ENCODE measurements at places on chromosomes 6 and 20. TPM values are rescaled to one million over a fixed set of nuclear protein-coding genes. Genes with fewer than 3 reads are reported as not detected.

- DNase-seq: no peak
Measured at GRCh38 chr20:60270341-60270740, 312.1 kb downstream of the CDH26 start.

Gene ANKEF1
- 1.7 TPM for polyA plus RNA-seq

Gene GDAP1L1
- polyA plus RNA-seq: 0.25 TPM

Gene KCNK16
- polyA plus RNA-seq: 0.37 TPM

DNA sequence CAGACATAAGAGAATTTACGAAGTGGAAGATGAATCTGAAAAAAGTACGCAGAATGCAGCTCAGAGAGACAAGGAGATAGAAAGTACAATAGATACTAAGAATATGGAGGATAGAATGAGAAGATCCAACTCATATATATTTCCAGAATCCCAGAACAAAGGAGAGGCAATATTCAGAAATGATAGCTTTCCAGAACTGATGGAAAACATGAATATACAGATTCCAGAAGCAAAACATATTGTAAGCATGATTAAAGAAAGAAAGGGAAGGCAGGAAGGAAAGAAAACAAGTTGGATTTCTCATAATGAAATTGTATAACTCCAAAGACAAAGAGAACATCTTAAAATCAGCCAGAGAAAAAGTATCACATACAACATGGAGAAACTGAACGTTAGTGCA lies 22.9 kb downstream of the GFRA4 start:
- no peak for DNase-seq

Gene PTGIS
- 6.9 TPM for polyA plus RNA-seq

Gene CLPSL2
- not detected for polyA plus RNA-seq

- DNase-seq: no peak
Measured at GRCh38 chr6:125406741-125407140, 105.0 kb upstream of the HDDC2 start.

DNA sequence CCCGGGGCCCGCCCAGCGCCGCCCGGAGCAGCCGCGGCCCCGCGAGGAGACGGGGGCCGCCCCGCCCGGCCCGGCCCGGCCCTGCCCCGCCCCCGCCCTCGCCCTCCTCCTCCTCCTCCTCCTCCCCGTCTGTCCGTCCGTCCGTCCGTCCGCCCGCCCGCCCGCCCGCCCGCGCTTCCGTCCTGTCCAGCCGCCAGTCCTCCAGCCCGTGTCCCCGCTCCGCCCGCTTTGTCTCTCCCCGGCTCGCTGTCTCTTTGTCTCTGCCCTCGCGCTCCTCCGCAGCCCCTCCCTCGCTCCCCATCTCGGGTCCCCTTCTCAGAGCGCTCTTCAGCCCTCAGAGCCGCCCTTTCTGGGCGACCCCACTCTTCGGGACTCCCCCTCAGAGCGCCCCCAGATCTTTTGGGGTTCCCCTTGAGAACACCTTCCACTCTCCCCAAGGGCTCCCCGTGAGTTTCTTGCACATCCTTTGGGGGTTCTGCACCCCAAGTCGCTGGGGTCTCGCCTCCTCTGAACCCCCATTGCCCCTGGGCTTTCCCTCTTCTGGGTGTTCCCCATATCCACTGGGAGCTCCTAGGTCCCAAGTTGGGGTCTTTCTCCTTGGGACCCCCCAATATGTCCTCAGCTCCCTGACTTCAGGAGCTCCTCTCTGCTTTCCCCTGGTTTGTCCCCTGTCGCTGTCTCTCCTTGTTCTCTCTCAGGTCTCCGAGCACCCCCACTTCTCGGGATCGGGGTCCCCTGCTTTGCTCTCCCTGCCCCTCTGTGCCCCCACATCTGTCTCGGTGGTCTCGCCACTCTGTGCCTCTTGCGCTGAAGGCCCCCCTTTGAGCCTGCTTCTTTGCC lies 79.5 kb upstream of the MYL9 start:
- peak; percentile 43 for DNase-seq

GRCh38 chr6:137495703-137496336 lies 1.6 kb upstream of the OLIG3 start:
- no peak for DNase-seq

DNA sequence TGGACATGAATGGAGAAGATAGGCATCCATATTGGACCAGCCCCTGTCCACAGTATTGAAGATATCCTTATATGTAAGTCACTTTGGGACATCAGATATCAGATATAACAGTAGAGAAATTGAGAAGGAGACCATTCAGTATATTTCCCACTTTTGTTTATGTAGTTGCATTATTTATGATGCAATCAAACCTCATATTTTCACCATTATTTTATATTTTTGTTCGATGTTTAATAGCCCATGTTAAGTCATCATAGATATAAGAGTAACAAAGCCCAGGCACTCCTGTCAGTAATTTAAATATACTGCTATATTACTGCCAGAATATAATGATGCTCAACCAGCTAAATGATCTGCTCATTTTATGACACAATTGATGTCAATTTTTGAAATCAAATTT lies 744.5 kb upstream of the EPHA7 start:
- DNase-seq: no peak

- no peak for DNase-seq
Measured at GRCh38 chr20:10675450-10675848, 1.6 kb upstream of the JAG1 start.

DNA sequence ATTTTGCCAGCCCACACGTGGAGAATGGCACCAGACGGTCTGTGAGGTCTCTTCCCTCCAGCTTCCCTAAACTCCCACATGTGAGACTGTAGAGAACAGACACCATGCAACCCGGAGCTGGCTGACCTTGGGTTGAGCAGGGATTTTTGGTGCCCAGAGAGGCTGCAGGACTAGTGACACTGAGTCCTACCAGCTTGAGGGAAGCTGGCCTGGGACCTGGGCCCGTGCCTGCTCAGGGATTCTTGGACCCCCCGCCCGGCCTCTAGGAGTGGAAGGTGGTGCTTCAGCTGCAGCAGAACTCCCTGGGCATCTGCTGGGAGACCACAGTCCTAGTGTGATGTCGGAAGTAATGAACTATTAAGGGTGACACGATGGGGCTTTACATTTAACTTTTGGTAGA lies 3.2 kb downstream of the PSMG4 start:
- DNase-seq: no peak

DNA sequence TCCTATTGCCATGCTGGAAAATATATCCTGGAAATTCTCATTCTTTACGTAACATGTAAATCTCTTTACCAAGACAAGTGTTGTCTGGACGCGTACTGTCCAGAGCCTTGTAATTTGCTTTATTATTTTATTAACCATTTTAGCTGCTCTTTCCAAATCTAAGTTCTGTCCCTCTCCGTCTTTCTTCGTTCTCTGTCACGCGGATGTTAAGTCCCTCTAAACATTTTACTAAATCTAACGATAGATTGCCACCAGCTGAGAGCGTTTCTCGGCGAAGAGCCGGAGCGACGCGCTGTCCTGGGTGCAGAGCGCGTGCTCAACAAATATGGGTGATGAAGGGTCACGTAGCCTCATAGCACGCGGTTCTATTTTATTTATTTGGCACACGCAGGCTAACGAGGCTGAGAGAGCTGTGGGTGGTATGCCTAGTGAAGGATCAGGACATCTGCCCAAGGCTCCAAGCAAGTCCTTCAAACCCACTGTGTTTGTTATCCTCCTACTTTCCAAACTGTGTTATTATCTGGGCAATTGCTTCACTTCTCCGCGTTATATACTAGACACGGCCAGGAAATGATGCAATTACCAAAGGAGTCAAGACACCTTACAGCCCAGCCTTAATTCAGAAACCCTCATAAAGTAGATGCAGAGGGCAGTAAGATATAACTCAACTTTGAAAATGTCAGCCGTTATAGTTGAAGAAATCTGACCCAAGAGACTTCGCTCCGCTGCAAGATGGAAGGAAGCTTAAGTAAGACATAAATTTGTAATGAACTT lies 10.0 kb upstream of the NCOA7 start:
- DNase-seq: peak; percentile 52

GRCh38 chr6:118354641-118355040 lies 193.5 kb upstream of the PLN start:
- no peak for DNase-seq

Gene RBPJL
- 2.7 TPM for polyA plus RNA-seq

GRCh38 chr6:38110481-38110971 lies 291.0 kb downstream of the ZFAND3 start:
- DNase-seq: peak; percentile 36

GRCh38 chr6:1708820-1709219 lies 99.1 kb downstream of the FOXC1 start:
- DNase-seq: no peak

GRCh38 chr6:1821513-1822183 lies 211.9 kb downstream of the FOXC1 start:
- DNase-seq: peak; percentile 66

Measured in stomach (tissue), 19 donors.